ENCODE measurements at places on chromosomes 12 and 14. TPM values are rescaled to one million over a fixed set of nuclear protein-coding genes. Genes with fewer than 3 reads are reported as not detected.

The HVCN1 gene
- total RNA-seq = 9.9 TPM

The TAC3 gene
- 21.2 TPM for total RNA-seq

The FGF6 gene
- 0.74 TPM for total RNA-seq

The SPRING1 gene
- total RNA-seq = 12.6 TPM

The MORN3 gene
- total RNA-seq = 0.16 TPM

GRCh38 chr12:127558361-127558760 is 708.6 kb upstream of the TMEM132C start:
- no peak for DNase-seq

DNA sequence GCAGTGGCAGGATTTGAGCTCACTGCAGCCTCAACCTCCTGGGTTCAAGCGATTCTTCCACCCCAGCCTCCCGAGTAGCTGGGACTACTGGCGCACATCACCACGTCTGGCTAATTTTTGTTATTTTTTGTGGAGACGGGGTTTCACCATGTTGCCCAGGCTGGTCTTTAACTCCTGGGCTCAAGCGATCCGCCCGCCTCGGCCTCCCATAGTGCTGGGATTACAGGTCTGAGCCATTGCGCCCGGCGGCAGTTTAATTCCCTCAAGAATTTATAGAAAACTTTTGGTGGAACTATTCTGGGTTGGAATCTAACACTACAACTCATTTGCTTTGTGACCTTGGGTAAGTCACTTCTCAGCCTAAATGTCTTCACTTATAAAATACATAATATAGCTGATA is 1.8 kb upstream of the SP1 start:
- DNase-seq = no peak

GRCh38 chr14:20661197-20661596 is 19.7 kb upstream of the OR6S1 start:
- DNase-seq = no peak

GRCh38 chr14:101188571-101188915 is 285.0 kb upstream of the RTL1 start:
- no peak for DNase-seq

GRCh38 chr14:100421756-100422470 is 98.8 kb downstream of the SLC25A47 start:
- DNase-seq = no peak

- no peak for DNase-seq
These were observed 11.8 kb upstream of the OR6S1 start for GRCh38 chr14:20652996-20653975.

DNA sequence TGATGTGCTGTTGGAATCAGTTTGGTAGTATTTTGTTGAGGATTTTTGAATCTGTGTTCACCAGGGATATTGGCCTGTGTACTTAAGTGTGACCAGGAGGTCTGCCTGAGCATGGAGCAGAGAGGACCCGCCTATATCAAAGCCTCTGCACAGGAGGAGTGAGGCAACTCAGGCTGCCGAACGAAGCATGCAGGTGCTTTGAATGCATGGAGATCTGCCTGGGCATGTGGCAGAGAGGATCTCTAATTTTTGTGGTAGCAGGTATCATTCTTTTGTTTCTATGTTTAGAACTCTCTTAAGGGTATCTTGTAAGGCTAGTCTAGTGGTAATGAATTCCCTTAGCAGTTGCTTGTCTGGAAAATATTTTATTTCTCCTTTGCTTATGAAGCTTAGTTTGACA is 26.9 kb downstream of the RAB3IP start:
- no peak for DNase-seq

DNA sequence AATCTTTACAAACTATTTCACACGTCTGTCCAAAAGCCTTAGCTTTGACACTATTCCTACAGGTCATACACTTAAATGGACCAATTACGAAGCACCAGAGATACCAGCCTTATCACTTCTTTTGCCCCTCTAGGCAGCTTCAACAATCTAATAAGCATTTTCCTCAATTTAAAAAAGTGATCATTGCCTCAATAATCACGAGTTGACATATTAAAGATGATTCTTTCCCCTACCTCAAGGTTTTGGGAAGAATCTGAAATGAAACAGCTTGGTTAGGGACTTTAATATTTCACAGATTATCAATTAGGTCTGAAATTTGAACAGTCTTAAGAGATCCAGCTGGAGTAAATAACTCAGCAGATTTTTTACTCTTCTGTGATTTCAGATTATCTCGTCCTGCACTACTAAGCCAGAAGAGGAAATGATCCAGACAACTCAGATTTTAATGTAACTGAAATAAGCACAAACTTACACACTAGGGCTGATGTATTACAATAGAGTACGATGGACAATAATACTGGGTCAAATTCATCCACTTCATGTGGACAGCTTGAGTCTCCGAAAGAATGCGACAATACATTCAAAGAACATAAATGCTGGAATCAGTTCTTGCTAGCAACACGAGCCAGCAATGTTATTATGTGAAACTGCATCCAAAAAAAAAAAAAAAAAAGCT is 15.9 kb downstream of the UBE2N start:
- no peak for DNase-seq

DNA sequence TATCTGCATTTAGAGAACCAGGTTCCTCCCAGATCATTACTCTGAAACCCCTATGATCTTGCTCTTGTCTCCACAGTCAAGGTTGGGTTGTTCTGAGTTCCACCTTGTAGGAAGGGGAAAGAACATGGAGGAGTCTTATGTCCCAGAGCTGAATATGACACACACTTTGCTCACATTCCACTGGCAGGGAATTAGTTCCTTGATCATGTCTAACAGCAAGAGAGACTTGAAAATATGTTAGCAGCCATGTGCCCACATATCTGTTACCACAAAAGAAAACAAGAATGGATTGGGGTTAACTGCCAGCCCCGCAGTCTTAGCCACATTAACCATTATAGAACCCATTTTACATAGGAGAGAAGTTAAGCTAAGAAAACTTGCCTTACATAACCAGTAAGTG is 71.1 kb upstream of the MDM1 start:
- DNase-seq = no peak

GRCh38 chr12:48454667-48455066 is 17.7 kb upstream of the ANP32D start:
- DNase-seq = no peak

DNA sequence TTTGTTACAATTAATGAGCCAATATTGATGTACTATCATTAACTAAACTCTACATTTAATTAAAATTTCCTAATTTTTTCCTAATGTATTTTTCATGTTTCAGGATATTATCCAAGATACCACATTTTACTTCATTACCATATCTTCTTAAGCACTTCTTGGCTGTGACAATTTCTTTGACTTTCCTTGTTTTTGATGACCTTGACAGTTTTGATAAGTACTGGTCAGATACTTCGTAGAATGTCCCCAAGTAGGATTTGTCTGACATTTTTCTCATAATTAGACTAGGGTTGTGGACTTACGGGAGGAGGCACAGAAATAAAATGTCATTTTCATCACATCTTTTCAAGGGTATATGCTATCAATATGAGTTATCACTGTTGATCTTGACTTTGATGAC is 700.9 kb downstream of the BCL11B start:
- DNase-seq = no peak

DNA sequence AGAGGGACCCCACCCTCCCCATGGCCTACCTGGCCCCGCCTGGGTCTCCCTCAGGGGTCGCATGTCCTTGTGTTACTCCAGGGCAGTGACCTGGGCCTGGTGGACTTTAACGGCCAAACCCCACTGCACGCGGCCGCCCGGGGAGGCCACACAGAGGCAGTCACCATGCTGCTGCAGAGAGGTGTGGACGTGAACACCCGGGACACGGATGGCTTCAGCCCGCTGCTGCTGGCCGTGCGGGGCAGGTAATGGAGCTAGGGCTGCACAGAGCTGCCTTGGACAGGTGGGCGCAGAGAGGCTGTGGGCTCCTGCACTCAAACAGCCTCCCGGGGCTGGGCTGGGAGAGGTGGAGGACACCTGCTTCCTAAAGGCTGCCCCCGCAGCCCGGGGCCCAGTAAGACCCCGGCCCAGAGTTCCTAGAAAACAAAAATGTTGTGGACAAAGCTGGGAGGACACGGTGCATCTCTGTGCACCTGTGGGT is 21.6 kb downstream of the ASPG start:
- DNase-seq = no peak

- DNase-seq = no peak
These were observed 29.4 kb downstream of the PTPRR start for GRCh38 chr12:70890895-70891832.

DNA sequence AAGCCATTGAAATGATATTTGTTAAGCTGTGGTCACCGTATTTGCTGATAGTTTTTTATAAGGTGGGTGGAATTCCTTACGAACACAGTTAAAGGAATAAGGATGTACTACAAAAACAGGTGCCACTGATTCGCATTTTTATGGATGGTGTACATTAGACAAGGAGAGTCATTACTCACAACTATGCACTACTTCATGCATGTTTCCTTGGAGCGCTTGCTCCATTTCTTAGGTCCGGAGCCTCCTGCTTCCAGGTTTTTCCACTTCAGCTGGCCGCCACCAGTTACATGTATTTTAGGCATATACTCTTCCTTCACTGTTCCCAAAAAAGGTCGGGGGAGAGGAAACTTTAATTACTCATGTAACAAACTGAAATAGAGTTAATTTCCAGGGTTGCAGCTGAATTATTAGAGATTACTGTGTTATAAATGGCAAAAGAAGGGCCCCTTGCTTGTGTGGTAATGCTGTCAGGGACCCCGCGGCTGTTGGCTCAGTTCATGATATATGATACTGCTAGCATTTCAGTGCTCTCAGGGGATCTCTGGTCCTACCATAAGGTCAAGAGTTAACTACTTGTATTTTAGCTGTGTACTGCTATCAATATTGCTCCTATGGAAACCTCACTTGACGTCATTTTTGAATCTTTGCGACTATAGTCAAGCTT is 454.7 kb downstream of the NPAS3 start:
- no peak for DNase-seq

- DNase-seq = no peak
These were observed 5.3 kb downstream of the MYH7 start for GRCh38 chr14:23430016-23430722.

GRCh38 chr12:3726456-3726855 is 26.5 kb downstream of the CRACR2A start:
- no peak for DNase-seq

GRCh38 chr14:102901633-102902032 is 20.8 kb upstream of the AMN start:
- DNase-seq = no peak

DNA sequence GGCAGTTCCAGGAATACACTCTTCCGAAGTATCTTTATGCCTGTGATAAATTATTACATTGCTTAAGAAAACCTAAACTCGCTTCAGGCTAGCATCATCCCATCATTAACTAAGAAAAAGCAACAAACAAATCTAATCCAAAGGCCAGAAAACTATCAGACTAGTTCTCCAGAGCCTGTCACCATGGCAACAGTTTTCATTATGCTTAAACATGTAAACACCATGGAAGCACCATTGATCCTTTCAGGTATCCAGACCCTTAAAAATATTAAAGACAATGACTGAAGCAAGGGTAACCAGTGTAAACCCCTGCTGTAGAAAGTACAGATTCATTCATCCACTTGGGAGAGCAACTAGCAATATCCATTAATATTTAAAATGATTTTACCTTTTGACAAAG is 9.8 kb downstream of the DAD1 start:
- DNase-seq = no peak

DNA sequence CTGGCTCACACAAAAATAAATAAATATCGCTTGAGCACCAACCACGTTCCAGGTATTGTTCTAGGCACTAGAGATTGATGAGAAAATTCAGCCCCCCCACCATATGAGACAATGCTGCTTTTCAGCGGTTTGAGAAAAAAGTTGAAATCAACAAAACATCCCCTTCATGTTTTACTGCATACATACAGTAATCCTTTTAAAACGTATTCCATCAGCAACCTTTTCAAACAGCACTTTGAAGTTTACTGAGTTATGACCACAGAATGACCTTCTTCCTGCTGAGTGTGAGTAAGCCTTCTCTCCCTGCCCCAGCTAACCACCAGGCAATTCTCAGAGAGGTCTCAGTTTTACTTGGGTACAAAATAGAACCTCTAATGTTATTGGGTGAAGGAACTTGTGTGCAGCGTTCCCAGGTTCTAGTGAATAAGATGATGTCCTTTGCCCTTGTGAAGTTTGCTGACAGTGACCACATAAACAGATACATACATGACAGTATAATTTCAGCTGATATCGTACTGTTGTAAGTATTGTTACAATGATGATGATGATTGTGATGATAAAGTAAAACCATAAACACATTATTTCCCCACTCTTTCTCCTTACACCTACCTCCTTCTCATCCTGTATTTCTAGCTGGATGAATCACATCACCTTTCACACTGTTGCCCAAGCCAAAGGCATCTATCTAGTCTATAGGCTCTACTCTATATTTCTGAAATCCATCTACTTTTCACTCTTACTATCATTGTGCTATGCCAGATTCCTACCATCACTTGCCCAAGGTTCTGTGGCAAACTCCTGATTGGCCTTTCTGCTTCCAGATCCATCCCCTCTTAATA is 124.4 kb upstream of the KRR1 start:
- DNase-seq = no peak

GRCh38 chr14:73427516-73428264 is 30.7 kb downstream of the NUMB start:
- DNase-seq = no peak

Data from urinary bladder (tissue), 4 donors.